ENCODE measurements at places on chromosomes 5 and 9.

- H3K27me3 ChIP-seq = no peaks in the 10 kb centered on the region
- H3K27ac ChIP-seq = no peak overlapping the region
- H3K4me1 ChIP-seq = no peaks in the 10 kb centered on the region
Measured at GRCh38 chr5:102231693-102232619, 64.1 kb downstream of the SLCO4C1 start.

DNA sequence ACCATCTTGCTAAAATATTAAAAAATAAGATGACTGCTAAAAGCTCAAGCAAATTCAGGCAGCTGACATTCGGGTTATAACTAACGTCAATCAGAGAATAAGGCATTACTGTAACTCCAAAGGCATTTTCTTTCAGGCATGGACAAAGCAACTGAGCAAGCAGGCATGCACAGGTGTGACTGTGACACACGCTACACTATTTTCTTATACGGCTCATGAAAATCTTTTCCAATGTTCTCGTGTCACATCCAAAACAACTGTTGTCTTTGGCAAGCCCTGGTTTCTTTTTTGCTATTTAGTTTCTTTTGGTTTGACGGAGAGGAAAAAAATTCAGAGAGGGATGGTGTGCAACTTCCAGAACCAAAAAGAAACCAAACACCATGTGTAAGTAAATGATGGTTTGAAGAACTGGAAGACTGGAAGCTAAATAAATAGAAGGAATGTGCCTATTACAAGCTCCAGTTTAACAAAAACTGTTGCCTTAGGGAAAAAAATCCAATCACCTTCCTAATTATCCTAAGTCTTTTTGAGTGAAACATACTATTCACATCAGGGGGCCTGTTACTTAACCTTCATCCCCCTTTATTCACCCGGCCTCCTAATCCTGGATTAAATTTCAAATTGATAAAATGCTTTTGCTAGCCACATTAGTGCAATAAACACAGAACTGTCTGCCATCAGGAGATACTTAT is 277.6 kb downstream of the PSAT1 start:
- no peaks in the 10 kb centered on the region for H3K27me3 ChIP-seq
- no peak overlapping the region for H3K27ac ChIP-seq
- 0 out of 3 replicates have a peak overlapping the region, but pooled peaks have one; percentile 21 for H3K4me3 ChIP-seq
- no peak for DNase-seq

GRCh38 chr5:109533751-109534272 is 124.0 kb upstream of the PJA2 start:
- H3K4me3 ChIP-seq = no peak overlapping the region
- H3K4me1 ChIP-seq = no peaks in the 10 kb centered on the region
- no peaks in the 10 kb centered on the region for H3K27me3 ChIP-seq
- DNase-seq = no peak

DNA sequence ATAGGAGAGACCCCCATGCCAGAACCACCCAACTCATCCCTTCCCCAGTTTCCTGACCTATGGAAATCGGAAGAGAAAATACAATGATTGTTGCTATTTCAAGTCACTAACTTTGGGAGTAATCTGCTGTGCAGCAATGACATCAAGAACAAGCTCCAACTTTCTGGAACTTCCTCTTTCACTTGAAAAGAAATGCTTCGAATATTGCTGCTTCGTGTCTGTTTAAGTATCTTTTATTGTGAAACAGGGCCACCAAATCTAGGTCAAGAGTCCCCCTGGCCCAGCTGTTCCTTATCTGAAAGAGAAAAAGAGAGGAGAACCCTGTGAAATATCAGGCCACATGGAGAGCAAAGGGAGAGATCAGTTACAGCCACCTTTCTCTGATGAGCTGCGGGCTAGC is 59.4 kb upstream of the DNAH5 start:
- DNase-seq = no peak
- peaks cover 8% of the 10 kb centered on the region for H3K36me3 ChIP-seq
- no peak overlapping the region for H3K4me3 ChIP-seq
- no peak overlapping the region for H3K27ac ChIP-seq

DNA sequence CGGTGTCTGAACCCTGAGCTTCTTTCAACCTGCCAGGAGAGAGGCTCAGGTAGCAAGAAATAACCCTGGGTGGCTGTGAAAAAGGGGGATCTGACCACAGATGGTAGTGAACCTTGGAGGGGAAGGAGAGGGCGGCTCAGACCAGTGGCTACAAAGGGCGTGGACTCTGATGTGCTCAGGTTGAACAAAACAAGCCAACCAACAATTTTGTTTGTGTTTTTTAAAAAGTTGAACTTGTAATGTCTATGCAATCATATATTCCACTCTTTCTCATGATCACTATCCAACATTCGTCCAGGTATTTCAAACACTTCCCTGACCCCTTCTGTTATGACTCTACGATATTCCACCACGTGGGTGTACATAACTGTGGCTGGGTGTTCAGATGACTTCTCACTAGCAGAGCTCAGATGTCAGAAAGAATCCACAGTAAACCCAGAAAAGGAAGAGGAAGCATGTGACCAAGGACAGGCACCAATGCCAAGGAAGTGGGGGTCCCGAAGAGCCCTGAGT is 20.0 kb downstream of the PTPN3 start:
- DNase-seq = no peak
- no peaks in the 10 kb centered on the region for H3K27me3 ChIP-seq
- H3K36me3 ChIP-seq = no peaks in the 10 kb centered on the region
- no peaks in the 10 kb centered on the region for H3K4me1 ChIP-seq
- H3K4me3 ChIP-seq = no peak overlapping the region
- H3K27ac ChIP-seq = no peak overlapping the region

DNA sequence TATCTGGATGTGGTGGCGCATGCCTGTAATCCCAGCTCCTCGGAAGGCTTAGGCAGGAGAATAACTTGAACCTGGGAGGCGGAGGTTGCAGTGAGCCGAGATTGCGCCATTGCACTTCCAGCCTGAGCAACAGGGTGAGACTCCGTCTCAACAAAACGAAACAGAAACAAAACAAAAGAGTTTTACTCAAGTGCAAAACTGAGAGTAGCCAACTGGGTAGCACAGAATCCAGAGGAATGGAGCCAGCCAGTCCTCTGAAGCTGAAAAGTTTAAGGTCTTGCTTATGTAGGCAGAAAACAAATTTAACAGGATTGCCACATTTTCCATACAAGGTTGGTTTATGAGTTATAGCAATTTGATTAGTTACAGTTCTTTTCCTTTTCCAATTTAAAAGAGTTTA is 32.0 kb downstream of the SPIN1 start:
- H3K27me3 ChIP-seq = no peaks in the 10 kb centered on the region
- H3K4me1 ChIP-seq = peaks cover 3% of the 10 kb centered on the region
- no peak for DNase-seq
- no peak overlapping the region for H3K27ac ChIP-seq
- H3K36me3 ChIP-seq = peaks cover 66% of the 10 kb centered on the region

DNA sequence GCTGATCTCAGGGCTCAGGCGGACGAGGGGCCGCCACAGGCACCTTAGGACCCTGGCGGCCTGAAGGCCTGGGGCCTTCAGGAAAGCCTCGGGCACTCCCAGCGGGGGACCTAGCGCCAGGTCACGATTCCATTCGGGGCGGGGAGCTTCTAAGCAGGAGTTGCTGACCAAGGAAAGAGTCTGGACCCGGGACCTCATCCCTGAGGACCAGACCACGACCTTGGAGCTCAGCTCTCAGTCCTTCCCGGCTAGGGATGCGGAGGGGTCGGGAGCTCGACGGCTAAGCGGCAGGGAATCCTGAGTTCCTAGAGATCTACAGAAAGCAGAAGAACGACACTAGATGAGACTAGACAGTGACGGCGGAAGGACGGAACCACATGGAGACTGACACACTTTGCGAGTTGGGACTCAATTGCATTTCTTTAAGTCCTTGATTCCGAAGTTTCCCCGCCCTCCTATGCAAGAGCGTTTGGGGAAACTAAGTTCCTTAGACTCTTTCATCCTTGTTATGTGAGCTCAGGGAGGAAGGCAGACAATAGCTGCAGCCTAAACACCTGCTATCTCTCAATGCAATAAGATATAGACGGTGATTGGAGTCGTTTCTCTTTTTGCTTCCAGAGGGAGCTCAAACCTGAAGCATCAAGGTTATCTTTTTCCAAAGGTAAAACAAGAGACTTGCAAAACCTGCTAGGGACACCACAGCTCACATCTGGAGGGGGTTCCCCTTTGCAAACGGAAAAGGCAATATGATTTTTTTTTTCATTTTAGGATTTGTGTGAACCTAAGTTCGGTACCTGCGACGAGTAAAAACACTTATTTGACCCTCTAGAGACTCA is 9.7 kb downstream of the NR2F1-AS1 start:
- no peaks in the 10 kb centered on the region for H3K36me3 ChIP-seq
- peak; percentile 71 for DNase-seq
- no peak overlapping the region for H3K27ac ChIP-seq
- peak overlapping the region; percentile 64 for H3K4me3 ChIP-seq

DNA sequence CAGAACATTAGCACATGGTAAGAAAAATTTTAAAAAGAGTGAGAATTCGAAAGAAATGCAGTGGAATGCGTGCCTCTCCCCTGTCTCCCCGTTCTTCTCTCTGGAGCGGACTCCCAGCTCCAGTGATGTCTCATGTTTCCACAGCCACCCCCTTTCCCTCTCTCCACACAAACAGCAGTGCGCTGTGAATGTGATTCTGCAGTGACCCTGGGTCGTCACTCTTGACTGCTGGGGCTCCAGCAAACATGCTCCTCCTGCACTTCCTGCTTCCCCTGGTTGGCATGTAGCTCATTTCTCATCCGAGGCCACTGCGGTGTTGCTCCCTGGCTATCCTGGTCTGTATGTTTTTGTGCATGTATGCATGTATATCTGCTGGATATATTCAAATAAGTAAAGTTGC is 13.3 kb downstream of the PHF2 start:
- H3K4me3 ChIP-seq = no peak overlapping the region
- no peaks in the 10 kb centered on the region for H3K36me3 ChIP-seq
- DNase-seq = peak; percentile 27
- H3K27ac ChIP-seq = no peak overlapping the region

DNA sequence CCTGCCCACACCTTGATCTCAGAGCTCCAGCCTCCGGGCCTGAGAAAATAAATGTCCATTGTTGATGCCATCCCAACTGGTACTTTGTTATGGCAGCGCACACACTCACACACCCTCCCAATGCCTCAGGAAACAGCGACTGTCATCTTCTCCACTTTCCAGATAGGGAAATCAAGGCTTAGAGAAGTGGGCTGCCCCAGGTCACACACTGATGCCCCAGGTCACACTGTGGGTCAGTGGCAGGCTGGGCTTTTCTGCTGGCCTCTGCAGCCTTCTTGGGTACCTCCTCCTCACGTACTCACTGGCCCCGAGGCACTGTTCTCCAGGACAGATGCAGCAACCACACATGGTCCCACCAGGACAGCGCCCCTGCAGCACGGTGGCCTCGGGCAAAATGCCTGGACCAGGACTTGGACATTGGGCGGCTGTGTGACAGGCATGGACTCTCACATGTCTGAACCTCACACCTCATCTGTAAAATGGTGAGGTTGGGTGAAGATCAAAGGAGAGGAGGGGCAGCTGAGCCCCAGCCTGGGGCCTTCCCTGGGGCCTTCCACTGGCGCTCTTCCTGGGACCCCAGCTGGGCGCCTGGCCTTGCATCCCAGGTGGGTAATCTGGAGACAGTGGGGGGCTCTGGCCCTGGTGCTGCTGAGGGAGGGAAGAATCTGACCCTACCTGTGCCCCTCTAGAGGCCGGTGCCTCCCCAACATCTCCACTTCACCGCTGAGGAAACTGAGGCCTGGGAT is 156.0 kb downstream of the COL23A1 start:
- H3K36me3 ChIP-seq = peaks cover 5% of the 10 kb centered on the region
- no peaks in the 10 kb centered on the region for H3K4me1 ChIP-seq
- no peak for DNase-seq
- no peak overlapping the region for H3K4me3 ChIP-seq

DNA sequence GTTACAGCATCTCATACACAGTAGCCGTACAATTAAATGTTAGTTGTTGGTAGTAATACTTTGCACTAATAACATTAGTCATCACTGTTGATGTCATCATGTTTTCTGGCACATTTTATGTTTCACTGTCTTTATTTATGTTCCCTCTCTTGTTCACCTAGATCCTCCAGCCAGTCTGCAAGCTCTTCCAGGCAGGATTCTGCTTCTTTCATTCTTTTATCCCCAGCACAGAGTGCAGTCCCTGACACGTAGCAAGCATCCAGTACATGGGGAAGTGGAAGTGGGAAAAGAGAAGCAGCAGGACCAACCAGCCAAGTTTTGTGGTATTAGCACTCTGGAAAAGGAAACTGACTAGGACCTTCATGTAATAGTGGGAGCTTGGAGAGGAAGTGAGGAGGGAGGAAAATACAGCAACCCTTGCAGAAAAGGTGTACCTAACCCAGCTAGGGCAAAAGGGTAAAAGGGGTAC is 89.7 kb upstream of the SLC44A1 start:
- DNase-seq = no peak
- no peak overlapping the region for H3K4me3 ChIP-seq
- H3K27ac ChIP-seq = no peak overlapping the region

- no peaks in the 10 kb centered on the region for H3K27me3 ChIP-seq
- H3K4me3 ChIP-seq = no peak overlapping the region
- DNase-seq = no peak
- H3K36me3 ChIP-seq = no peaks in the 10 kb centered on the region
- H3K27ac ChIP-seq = no peak overlapping the region
Measured at GRCh38 chr9:27628311-27628710, 55.0 kb upstream of the C9orf72 start.

- H3K27ac ChIP-seq = no peak overlapping the region
- H3K4me3 ChIP-seq = no peak overlapping the region
- no peak for DNase-seq
- H3K4me1 ChIP-seq = no peaks in the 10 kb centered on the region
- peaks cover 7% of the 10 kb centered on the region for H3K36me3 ChIP-seq
- H3K27me3 ChIP-seq = no peaks in the 10 kb centered on the region
Measured at GRCh38 chr5:92951746-92952145, 629.3 kb downstream of the NR2F1-AS1 start.

GRCh38 chr9:30997291-30997690 is 1387.2 kb upstream of the ACO1 start:
- no peaks in the 10 kb centered on the region for H3K4me1 ChIP-seq
- no peak for DNase-seq
- no peak overlapping the region for H3K4me3 ChIP-seq

- H3K27ac ChIP-seq = no peak overlapping the region
- no peaks in the 10 kb centered on the region for H3K4me1 ChIP-seq
- peak overlapping the region; percentile 3 for H3K4me3 ChIP-seq
- H3K27me3 ChIP-seq = no peaks in the 10 kb centered on the region
- no peaks in the 10 kb centered on the region for H3K36me3 ChIP-seq
Measured at GRCh38 chr5:91281401-91281800, 101.7 kb downstream of the ARRDC3 start.

- DNase-seq = no peak
- H3K27ac ChIP-seq = no peak overlapping the region
- H3K4me3 ChIP-seq = no peak overlapping the region
Measured at GRCh38 chr9:84996029-84996428, 326.5 kb downstream of the NTRK2 start.

DNA sequence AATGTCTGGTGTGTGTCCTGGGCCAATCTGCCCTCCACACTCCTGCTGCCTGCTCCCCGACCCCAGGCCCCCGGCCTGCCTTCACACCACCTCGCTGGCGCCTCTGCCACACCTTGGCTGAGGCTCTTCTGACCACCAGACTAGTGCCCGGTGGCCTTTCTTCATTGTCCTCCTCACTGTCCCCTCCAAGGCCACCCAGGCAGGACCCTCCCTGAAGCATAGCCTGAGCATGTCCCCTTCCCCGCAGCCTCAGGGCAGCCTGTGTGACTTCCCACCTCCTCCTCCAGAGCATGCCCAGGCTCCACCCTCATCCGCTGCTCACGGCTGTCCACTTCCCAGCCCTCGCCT is 154.6 kb downstream of the OLFM1 start:
- H3K27ac ChIP-seq = no peak overlapping the region
- no peak overlapping the region for H3K4me3 ChIP-seq
- no peak for DNase-seq
- no peaks in the 10 kb centered on the region for H3K27me3 ChIP-seq

- H3K36me3 ChIP-seq = peaks cover 2% of the 10 kb centered on the region
- H3K4me3 ChIP-seq = no peak overlapping the region
- DNase-seq = peak; percentile 75
- no peak overlapping the region for H3K27ac ChIP-seq
Measured at GRCh38 chr9:127921557-127922120, 4.8 kb upstream of the ST6GALNAC4 start.

Data from H9 (cell line).